ENCODE measurements at places on chromosomes 4 and X. TPM values are rescaled to one million over a fixed set of nuclear protein-coding genes. Genes with fewer than 3 reads are reported as not detected.

ANXA3 gene
- total RNA-seq = 6.4 TPM

DDX53 gene
- total RNA-seq = 1.5 TPM

GPR50 gene
- 0.11 TPM for total RNA-seq

ZFP92 gene
- 3.3 TPM for total RNA-seq

ADH1B gene
- 0.71 TPM for total RNA-seq

DKK2 gene
- not detected for total RNA-seq

USP17L10 gene
- total RNA-seq = not detected

NAP1L3 gene
- total RNA-seq = not detected

UNC5C gene
- total RNA-seq = 0.02 TPM

NHSL2 gene
- 0.02 TPM for total RNA-seq

DUSP9 gene
- 14.1 TPM for total RNA-seq

AR gene
- 0.04 TPM for total RNA-seq

LANCL3 gene
- total RNA-seq = 1.5 TPM

ATP1B4 gene
- not detected for total RNA-seq

RENBP gene
- total RNA-seq = 14.8 TPM

IL15 gene
- total RNA-seq = 0.76 TPM

SAGE1 gene
- 22.9 TPM for total RNA-seq

MTMR8 gene
- total RNA-seq = 4.3 TPM

GAGE1 gene
- 608 TPM for total RNA-seq

SRPX gene
- total RNA-seq = 0.45 TPM

BEX1 gene
- total RNA-seq = not detected

USP17L29 gene
- not detected for total RNA-seq

RAB41 gene
- total RNA-seq = not detected

PF4V1 gene
- not detected for total RNA-seq

CCDC149 gene
- total RNA-seq = 0.09 TPM

PWWP3B gene
- total RNA-seq = not detected

CD40LG gene
- not detected for total RNA-seq

KCND1 gene
- total RNA-seq = 0.75 TPM

DMP1 gene
- not detected for total RNA-seq

MAGEA11 gene
- not detected for total RNA-seq

ZNF711 gene
- total RNA-seq = 4.2 TPM

ZCCHC18 gene
- not detected for total RNA-seq

UGT2A3 gene
- total RNA-seq = 0.11 TPM

SPIN2A gene
- total RNA-seq = 0.60 TPM

SOD3 gene
- 0.31 TPM for total RNA-seq

BTC gene
- total RNA-seq = not detected

TRIM60 gene
- total RNA-seq = not detected

PYURF gene
- 93.9 TPM for total RNA-seq

ADGRL3 gene
- 0.11 TPM for total RNA-seq

STAG2 gene
- 90.1 TPM for total RNA-seq

NLGN3 gene
- total RNA-seq = 0.69 TPM

ASB9 gene
- total RNA-seq = 0.51 TPM

CXCL6 gene
- total RNA-seq = not detected

TRO gene
- total RNA-seq = 0.74 TPM

NSUN7 gene
- total RNA-seq = not detected

MAGED4 gene
- not detected for total RNA-seq

CXorf38 gene
- total RNA-seq = 7.9 TPM

PPA2 gene
- 104 TPM for total RNA-seq

SPANXB1 gene
- total RNA-seq = not detected

ADGRG2 gene
- not detected for total RNA-seq

GRPR gene
- not detected for total RNA-seq

CETN2 gene
- total RNA-seq = 19.7 TPM

HSD17B13 gene
- 0.20 TPM for total RNA-seq

HSFX3 gene
- total RNA-seq = not detected

LRIT3 gene
- total RNA-seq = not detected

MAGEB10 gene
- 0.47 TPM for total RNA-seq

PAGE2B gene
- 8.6 TPM for total RNA-seq

DRD5 gene
- not detected for total RNA-seq

MAP3K15 gene
- total RNA-seq = 0.18 TPM
